ENCODE measurements at places on chromosomes 11 and 22.

- DNase-seq = no peak
Observed at GRCh38 chr11:112388496-112388895, 127.8 kb upstream of the PLET1 start.

- no peak for DNase-seq
Observed at GRCh38 chr11:128894685-128895084, 3.5 kb downstream of the KCNJ5 start.

- DNase-seq = no peak
Observed at GRCh38 chr22:45472426-45472825, 30.3 kb upstream of the FBLN1 start.

- DNase-seq = no peak
Observed at GRCh38 chr22:21100149-21101032, 54.6 kb downstream of the LRRC74B start.

DNA sequence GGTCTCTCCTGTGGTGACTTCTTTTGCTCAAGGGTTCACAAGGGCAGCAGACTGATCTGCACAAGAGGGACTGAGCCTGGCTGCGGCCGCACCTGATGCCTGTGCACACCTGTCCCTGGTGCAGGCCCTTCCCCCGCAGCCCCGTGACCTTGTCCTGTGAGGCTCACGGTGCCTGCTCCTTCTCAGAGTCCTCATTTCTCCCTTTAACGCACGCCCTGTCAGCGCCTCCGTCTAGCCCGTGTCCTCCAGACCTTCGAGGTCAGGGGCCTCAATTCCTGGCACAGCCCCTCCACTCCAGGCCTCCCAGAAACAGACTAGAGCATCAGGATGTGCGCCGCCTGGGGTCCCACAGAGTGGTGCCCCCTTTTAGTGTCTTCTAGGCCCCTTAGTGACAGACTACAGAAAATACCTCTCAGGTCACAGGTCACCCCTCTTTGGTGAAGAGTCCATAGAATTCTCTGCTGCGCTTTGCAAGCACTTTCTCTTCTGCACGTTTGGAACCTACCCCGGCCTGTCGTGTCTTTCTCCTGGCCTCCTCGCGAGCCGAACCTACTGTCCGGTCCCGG, 1.0 kb upstream of the DRD4 start:
- DNase-seq = no peak

DNA sequence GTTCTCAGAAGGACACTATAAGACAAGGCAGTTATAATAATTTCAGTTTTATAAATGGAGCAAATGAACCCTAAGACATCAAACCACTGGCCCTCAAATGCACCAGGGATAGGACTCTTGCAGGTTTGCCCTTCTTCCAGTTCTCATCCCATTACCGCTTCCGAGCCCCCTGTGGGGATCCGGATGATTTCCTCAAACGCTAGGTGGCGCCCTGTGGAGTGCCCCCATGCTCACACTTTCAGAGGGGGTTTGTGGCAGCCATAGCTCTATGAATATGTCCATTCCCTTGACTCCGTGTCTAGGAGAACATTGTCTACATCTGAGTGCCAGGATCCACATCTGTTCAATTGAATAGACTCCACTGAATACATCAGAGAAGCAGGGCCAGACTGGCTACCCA, 816.3 kb downstream of the NTM start:
- no peak for DNase-seq

- no peak for DNase-seq
Observed at GRCh38 chr11:83510530-83511460, 224.6 kb upstream of the CCDC90B start.

DNA sequence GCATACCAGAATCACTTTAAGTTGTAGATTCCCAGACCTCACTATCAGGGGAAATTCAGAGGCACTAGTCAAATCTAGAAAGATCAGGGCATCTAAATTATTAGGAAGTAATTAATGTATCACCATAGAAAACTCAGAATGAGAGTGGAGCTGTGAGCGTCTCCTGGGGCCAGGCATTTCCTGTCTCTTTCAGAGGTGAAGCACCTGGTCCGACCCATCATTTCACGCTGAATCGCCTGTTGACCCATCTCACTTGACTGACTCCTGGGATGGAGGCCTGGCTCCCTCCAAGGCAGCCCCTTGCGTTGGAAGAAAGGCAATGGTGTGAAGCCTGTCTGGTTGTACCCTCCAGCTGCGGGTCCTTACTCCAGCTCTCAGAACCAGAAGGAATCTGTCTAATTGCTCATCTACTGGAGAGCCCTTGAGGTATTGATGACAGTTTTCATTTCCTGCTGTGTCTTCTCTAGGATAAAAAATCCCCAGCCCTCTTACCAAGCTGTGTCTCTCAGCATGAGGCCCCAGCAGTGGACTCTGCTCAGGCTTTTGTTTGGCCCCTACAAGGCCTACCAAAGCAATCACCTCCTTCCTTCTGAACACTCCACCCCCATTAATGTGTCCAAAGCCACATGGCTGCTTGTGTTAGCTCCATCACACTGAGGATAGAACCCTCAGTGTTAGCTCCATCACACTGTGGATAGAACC, 93.2 kb upstream of the SYT13 start:
- no peak for DNase-seq

GRCh38 chr11:2328021-2328420, 26.2 kb downstream of the TSPAN32 start:
- DNase-seq = no peak

- DNase-seq = no peak
Observed at GRCh38 chr11:2248762-2249161, 21.6 kb downstream of the ASCL2 start.

DNA sequence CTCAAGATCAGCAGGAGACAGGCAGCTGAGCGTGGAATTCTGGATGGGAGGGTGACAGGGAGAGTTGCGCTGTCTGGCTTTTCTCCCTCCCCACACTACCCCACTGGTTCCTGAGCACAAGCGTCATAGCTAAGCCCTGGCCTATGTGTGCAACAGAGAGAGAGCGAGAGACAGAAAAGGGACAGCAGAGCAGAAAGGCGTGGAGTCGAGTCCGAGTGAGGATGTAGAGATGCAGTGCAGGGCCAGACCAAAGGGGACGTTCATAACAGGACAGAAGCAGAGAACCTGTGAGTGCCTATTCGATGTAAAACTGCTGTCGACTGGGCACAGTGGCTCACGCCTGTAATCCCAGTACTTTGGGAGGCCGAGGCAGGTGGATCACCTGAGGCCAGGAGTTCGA, 94.0 kb upstream of the TMEM45B start:
- no peak for DNase-seq
